ENCODE measurements at places on chromosomes 5 and 9.
A peak's percentile ranks its signal among the peaks of the same experiment; 100 is the strongest.

DNA sequence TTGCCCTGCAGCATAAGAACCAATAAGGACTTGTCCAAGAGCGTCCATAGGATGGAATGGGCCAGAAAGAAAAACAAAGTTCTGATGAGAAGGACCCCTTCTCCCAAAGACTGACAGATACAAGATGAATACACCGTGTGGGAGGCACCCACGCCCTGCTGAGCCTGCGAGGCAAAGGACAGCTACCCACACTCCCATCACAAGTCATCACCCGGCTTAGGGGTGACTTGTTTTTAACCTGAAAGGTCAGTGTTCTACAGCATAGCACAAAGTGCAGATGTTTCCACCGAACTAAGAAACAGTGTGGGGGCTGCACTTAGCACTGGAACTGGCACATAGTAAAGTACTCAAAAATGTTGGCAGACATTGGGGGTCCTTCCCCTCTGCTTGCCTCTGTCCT lies 13.9 kb downstream of the TNIP1 start:
- no peak for DNase-seq

GRCh38 chr5:77171141-77171910 lies 39.2 kb upstream of the PDE8B start:
- DNase-seq = no peak

GRCh38 chr5:33675958-33676464 lies 215.8 kb downstream of the ADAMTS12 start:
- DNase-seq = no peak

- no peak for DNase-seq
Observed at GRCh38 chr9:36793277-36793676, 220.6 kb downstream of the MELK start.

DNA sequence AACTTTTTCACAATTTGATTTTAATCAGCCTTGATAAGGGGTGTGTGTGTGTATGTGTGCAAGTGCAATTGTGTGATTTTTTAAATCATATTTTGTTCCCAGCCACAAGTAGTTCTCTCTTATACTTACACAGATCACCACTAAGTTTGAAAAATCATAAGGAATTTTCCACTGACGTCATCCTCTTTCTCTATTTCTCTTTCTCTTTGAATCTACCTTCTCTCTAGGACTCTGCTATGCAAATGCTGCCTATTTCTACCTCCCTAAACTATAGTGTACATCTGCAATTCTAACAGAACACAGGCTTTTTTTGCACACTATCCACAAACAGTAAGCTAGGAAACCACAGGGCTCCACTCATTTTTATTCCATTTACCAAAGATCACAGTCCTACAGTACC lies 254.6 kb upstream of the CYLC2 start:
- no peak for DNase-seq

- no peak for DNase-seq
Observed at GRCh38 chr5:84536797-84537196, 152.1 kb upstream of the EDIL3 start.

DNA sequence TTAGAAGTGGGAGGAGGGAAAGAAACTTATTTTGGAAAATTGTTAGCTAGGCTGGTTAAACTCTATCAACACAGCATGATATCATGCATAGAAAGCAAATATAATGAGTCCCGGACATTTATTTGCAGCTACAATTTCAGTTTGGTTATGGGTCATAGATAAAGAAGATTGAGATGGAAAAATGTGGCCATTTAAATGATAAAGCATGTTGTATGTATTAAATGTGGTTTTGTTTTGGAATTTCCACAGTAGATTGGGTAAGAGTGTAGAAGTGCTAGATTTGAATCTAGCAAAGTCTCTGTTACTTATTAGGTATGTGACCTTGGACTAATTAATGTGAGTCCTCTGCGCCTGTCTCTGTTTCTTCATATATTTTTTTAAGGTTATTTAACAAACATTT lies 217.4 kb downstream of the KDM4C start:
- no peak for DNase-seq

GRCh38 chr5:77973253-77973609 lies 197.1 kb upstream of the TBCA start:
- DNase-seq = no peak

DNA sequence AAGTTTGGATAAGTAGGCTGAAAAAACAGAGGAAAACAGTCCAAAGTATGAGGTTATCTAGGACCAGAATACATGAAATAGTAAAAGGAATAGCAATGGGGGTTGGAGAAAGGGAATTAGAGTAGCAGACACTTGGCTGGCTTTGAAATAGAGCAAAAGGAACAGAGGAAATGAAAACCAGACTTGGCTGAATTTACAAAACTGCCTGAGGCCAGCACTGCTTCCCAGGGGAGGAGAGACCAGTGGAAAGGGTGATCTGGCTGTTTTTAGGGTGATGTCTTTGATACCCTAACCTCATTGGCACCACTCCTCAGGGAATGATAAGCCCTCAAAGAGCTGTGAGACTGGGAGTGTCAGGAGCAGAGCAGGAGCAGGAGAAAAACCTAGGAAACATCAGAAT lies 413.4 kb upstream of the SLC30A5 start:
- no peak for DNase-seq

DNA sequence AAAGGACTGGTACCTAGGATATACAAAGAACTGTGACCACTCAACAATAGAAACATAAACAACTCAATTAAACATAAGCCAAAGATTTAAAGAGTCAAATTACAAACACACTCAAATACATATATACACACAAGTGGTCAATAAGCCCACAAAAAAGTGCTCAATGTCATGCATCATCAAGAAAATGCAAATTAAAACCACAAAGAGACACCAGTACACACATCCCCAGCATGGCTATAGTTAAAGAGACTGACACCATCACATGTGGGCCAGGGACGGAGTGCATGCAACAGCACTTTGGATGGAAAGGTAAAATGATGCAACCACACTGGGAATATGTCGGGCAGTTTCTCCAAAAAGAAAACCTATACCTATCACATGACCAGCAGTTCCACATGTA lies 89.7 kb downstream of the CAAP1 start:
- no peak for DNase-seq

GRCh38 chr5:23169660-23170416 lies 316.7 kb upstream of the CDH12 start:
- DNase-seq = no peak

DNA sequence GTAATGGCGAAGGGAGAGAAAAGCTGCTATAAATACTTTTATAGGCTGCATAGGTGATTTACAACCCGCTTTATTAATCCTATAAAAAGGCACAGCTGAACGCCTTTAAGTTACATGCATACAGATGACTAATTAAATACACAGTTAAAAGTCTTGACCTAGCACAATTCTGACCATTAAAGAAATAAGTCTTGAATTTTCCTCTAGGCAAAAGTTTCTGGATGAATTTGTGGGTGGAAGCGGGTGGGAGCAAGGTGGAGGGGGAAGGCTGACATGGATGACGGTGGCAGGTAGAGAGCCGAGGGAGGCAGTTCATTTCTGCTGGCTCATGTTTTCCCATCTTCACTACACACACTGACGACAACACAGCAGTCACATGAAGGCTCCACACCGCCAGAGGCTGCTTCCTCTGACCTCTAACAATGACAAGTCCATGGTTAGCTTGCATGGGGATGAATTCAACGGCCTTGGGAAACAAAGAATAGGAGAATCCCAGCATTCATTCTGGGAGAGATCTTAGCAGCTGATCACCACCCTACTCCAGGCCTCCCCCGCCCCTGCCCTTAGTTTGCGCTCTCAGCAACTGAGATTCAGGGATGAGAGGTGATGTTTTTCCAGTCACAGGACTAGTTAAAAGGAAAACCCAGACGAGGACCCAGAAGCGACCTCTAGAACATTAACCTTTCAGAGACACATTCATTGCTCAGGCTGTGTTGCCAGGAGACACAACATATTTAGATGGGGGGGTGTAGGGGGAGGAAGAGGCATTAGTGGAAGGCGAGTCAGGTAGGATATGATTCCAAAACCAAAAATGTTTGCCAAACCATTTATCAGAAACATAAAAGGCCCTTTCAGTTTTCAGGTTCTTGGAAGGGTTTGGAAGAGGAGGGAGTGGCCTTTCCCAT lies 329.3 kb downstream of the PIK3R1 start:
- DNase-seq = no peak

DNA sequence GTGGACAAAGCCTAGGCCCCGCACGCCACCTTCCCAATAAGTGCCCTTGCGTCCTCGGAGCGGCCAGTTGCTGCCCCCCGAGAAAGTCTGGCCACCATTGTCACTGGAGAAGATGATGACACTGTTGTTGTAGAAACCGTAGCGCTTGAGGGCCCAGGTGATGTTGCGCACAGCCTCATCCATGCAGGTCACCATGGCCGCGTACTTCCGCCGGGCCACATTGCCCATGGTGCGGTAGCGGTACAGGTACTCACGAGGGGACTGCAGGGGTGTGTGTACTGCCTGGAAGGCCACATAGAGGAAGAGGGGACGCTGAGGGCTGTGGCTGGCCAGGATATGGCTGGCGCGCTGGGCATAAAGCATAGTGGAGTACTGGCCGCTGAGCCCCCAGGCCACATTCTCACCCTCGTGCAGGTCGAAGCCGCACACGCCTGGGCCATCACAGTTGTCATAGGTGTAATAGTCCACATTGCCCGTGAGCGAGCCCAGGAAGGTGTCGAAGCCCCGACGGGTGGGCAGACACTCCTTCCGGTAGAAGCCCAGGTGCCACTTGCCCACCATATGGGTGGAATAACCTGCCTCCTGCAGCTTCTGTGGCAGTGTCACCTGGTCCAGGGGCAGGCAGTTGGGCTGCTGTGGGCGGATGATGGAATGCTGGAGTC lies 4.6 kb downstream of the ARSI start:
- no peak for DNase-seq

DNA sequence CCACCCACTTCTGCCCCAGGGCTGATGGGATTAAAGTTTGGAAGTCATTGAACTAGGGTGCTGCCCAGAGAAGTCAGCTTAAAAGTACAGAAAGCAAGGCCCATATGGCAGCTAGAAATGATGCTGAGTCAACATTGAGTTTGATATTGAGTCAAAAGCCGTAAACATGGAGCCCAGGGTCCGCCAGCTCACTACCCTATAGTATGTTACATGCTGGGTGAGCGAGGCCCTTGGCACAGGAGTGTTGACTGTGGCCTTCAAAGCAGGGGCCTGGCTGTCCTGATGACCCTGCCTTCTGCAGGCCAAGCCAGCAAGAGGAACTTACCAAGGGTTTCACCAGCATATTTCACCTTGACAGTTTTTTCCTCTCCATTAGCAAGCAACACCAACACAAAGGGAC lies 222.5 kb downstream of the GRIA1 start:
- DNase-seq = no peak

GRCh38 chr5:15717001-15717400 lies 217.0 kb downstream of the FBXL7 start:
- DNase-seq = no peak

DNA sequence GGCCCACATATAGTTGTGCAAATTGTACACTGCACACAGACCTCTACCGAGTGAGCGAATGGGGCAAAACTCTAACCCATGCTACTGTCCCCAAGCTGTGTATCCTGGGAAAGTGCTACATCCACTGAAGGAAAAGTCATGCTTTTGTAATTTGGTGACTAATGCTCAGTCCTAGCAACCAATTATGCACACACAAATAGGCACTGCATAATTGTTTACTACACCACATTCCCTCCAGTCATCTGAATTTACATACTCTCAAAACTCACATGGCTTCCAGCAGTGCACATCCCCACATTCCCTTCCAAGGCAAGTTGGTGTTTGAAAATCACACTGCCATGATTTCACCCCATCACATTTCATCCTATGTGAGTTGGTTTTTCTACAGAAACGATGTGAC lies 125.9 kb upstream of the OSMR start:
- no peak for DNase-seq

GRCh38 chr9:38523121-38523520 lies 97.3 kb downstream of the ANKRD18A start:
- no peak for DNase-seq

DNA sequence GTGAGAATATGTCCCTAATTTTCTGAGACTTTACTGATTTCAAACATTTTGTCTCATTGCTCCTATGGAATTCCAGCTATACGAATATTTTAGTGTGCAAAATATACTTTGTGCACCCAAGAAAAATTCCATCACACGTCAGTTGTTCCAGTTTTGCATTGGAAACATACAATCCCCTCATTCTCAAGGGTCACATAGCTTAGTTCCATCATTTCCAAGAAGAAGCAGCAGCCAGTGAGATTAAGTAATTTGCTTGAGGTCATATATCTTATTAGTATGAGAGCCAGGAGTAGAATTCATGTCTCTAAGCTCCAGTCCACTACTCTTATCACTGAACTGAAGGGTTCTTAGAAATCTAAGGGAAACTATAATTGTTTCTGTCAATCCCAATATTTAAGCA lies 746.7 kb upstream of the C9orf72 start:
- no peak for DNase-seq

DNA sequence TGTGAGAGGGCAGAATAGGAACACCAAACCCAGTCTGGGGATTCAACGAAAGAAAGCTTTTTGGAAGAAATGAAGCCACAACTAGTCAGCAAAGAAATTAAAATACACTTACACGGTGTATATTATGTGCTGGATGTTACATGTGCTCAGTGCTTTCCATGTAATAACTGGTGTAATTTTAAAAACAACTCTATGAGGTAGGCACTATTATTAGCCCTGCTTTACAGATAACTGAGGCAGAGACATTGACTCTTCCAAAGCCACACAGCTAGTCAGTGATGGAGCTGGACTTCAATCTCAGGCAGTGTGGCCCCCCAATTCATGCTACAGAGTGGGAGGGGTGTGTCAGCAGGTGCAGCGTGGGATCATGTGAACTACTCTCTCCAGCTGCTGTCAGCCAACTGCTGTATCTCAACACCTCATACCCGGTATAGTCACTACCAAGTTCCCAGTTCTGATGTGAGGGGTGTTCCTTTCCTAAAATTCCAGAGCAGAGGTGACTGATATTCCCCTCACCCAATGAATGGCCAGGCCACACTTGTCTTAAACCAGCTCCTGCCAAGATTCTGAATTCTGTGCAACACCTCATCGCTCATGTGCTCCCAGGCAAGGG lies 33.8 kb upstream of the TJP2 start:
- DNase-seq = no peak

DNA sequence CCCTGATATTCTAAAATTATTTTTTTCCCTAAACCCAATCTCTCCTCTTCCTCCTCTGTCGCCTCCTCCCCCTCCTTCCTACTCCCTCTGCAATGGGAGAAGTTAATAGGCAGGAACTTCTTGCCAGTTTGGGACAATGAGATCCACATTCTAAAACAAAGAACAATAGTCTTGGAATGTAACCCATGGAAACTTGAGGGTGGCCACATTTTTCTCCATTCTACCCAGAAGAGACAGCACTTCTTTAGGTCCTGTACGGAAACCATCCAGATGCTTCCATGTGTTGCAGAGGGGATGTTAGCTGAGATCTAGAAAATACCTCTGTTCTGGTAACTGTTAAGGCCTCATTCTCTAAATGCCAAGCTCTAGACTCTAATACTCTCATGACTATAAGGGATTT lies 10.0 kb downstream of the SPARC start:
- DNase-seq = no peak

GRCh38 chr9:77647267-77648233 lies 572 bp downstream of the GNA14 start:
- DNase-seq = peak; percentile 19

DNA sequence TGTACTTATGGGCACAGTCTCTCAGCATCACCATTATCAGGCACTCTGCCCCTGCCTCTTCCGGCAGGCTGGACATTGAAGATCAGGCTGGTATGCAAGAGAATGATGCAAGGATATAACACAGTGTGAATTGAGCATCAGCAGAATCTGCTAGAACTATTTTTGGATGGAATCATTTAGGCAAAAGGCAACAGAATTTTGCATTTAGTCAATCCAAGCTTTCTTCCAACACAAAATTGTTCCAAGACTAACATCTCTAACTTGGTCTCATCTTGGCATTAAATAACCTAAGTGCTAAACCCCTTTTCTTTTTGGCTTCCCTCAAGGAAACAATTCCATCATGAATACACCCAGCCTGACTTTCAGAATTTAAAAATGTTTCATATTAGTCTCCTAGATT lies 339.9 kb downstream of the PRELID2 start:
- DNase-seq = no peak

Measured in posterior cingulate gyrus (tissue), 11 donors.